ENCODE measurements at places on chromosomes 12 and 14.

DNA sequence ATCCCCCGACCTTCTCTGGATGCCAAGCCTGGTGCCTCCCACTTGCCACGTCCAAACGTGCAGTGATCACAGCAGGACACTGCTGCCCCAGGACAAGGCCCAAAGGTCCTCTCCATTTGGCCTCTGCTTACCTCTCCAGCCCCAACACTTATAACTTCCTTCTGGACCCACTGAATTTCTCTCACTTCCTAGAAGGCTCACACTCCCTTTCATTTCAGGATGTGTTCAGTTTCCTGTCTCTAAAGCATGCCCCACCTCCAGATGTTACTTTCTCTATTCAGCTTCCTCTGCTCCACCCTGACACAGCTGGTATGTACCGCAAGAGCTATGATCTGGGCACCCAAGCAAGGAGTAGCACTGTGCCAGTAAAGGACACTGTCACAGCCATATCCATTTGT is 33.0 kb downstream of the CDKL1 start:
- peak; percentile 66 for DNase-seq

GRCh38 chr14:101174522-101174838 is 271.0 kb upstream of the RTL1 start:
- no peak for DNase-seq

GRCh38 chr12:125690841-125691240 is 625.6 kb downstream of the AACS start:
- DNase-seq, result no peak

GRCh38 chr12:47843226-47843980 is 23.7 kb upstream of the HDAC7 start:
- DNase-seq, result no peak

DNA sequence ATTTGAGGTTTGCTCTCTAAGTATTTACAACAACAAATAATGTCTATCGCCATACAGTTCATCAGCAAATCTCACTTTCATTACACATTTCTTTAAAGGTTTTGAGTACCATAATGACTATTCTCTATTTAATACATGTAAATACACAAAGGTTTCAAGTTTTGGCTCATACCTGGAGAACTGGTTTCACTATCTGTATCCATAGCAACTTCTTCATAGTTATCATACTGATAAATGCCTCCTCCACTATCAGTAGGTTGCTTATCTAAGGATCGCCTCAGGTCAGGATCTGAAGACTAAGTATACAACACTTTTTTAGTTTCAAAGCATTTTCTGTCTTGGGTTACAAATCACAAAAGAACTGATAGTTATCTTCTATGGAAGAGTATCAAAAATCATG is 21.4 kb downstream of the ZFC3H1 start:
- peak; percentile 16 for DNase-seq

GRCh38 chr12:96434107-96434506 is 33.9 kb upstream of the CDK17 start:
- DNase-seq, result peak; percentile 57

DNA sequence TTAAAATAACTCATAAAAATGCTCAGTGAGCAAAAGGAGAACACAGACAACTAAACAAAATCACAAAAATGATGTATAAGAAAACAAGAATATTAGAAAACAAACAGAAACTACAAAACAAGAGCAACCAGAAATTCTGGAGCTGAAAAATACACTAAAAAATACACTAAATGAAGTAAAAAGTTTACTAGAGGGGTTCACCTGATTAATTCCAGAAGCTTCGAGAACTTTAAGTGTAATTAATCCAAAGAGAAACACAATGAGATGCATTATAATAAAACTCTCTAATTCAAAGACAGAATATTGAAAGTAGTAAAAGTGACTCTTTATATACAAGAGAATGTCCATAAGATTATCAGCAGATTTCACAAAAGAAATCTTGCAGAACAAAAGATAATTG is 558.4 kb downstream of the CCER1 start:
- DNase-seq, result peak; percentile 15
